ENCODE measurements at places on chromosomes 7 and 10.

DNA sequence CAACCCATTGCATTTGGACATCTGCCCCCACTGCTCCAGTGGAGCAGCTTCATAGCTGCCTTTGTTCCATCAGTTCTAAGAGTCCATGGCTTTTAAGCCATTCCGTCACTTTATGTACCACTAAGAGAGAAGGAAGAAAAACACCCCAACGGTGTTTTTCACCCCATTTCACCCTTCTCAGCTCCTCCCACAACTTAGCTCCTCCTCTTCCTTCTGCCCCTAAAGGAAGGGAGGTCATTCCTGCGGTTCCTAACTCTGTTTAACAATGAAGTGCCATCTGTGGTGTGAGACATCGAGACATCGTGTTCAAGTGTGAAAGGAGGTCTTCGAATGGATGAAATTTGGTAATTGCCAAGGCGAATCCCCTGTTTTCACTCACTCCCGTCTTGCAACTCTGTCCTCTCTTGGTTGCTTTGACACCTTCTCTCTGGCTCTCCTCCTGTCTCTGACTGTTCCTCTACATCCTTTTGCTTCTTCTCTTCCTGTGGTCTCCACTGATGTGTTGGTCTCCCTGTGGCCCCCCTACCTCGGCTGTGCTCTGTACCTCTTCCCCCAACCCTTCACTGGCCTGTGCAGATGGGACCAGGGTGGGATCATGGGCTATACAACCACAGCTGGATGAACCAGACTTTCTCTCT lies 23.0 kb downstream of the SMKR1 start:
- DNase-seq: no peak

- DNase-seq: no peak
These were observed 11.5 kb downstream of the PILRA start for GRCh38 chr7:100384628-100385294.

DNA sequence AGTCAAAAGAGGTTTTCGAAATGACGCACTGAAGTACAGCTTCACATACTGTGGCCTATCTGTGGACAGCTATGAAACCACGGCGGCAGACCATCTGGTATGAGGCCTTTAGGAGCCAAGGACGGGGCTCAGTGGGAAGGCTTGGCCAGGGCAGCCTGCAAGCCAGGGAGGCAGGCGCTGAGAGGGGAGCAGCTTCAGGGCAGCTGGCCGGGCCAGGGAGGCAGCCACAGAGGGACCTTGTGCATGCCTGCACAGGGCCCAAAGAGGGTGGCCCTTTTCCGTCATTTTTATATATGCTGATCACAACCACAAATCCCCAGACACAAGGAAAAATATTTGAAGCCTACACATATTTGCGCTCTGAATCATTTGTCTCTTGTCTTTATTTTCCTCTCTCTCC lies 13.5 kb downstream of the CALD1 start:
- DNase-seq: no peak

DNA sequence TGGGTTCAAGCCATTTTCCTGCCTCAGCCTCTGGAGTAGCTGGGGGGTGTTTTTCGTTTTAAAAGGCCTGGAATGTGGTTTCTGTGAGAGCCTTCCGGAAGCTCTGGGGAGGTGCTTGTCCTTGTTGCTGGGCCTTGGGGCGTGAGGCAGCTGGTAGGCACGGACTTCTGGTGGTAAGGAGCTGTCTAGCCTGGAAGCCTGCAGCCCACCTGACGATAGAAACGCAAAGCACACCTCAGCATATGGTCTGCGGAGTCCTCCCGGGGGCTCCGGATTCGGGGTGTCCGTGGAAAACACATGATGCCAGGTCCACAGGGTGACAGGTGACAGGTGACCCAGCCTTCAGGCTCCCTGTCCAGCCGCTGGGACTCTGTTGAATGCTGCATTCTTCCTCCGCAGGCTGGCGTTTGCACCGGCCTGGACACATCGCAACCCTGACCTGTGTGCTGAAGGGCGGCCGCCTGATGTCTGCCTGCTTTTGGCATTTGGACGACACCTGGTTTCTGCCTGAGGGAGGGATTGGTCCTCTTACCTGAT lies 37.3 kb downstream of the INPP5A start:
- DNase-seq: no peak

DNA sequence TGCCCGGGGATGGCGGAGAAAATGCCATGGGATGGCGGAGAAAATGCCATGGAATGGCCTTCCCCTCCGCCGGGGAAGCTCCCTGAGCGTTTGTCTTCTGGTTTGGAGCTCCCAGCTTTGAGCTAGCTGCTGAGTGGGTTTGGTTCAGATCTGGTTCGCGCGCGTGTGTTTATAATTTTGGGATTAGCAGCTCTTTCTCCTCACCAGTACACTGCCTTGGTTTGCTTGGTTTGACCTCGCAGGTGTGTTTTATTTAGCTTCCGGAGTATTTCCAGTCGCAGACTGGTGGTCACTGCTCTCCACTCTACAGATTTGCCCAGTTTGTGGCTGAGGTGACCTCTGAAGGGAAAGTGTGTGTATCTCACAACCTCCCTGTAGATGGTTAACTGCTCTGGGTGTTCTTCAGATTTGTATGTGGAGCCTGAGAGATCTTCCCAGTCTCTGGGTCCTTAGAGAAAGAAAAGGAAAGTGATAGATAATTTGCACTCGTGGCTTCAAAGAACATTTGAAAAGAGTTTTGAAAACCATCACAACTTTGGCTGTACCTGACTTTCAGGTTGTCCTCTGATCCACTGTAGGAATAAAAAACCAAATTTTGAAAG lies 597 bp downstream of the ZNF277 start:
- DNase-seq: no peak

DNA sequence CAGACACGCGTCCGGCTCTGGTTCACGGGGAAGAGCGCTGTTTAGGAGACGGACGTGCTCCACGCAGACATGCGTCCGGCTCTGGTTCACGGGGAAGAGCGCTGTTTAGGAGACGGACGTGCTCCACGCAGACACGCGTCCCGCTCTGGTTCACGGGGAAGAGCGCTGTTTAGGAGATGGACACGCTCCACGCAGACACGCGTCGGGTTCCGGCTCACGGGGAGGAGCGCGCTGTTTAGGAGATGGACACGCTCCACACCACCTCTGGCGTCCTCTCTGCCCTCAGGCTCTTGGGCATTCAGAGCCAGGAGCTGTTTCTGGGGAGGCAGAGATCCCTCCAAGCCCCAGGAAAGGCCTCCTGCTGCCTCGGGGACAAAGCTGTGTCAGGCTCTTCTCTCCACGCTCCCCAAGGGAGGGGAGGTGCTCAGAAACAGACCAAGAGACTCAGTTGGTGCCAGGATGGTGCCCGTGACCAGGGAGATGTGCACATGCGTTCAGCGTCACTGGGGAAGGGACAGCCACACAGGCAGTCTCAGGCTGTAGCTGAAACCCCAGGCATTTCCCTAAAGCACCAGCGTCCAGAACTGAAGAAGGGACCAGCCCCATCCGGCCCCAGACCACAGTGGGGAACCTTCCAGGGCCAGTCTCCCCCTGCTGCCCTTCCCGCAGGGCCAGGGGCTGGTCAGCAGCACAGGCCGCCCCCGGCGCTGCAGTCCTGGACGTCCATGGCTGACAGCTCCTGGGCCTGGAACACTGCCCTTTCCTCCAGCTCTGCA lies 175.6 kb downstream of the ELFN1 start:
- DNase-seq: no peak

DNA sequence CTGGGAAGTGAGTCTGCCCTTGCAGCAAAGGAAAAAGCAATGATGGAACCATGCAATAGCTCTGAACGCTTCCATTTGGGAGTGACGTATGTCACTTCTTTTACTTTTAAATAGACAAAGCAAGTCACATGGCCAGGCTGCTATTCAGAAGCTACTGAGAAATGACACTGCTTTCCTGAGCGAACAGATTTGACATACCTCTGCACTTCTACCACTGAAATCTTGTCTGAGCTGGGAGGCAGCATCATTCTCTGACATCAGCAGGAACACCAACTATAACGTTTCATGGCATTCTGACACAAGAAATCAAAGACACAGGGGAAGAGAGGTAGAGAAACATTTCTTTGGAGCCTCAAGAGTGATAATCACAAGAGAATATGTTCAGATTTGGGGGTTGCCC lies 271.1 kb downstream of the SNX13 start:
- no peak for DNase-seq
